Spleen (tissue), 13 donors: ENCODE measurements at places on chromosomes 7 and 10. TPM values are rescaled to one million over a fixed set of nuclear protein-coding genes. Genes with fewer than 3 reads are reported as not detected.

The SHOC2 gene
- total RNA-seq = 77.5 TPM

The MRLN gene
- total RNA-seq = not detected

The UCMA gene
- total RNA-seq = not detected

The ENTPD1 gene
- total RNA-seq = 64.1 TPM

The PTPRN2 gene
- total RNA-seq = 22.8 TPM

The TPST1 gene
- total RNA-seq = 34.6 TPM

The CCAR1 gene
- 57.5 TPM for total RNA-seq

The NXPH1 gene
- total RNA-seq = not detected

The WEE2 gene
- total RNA-seq = not detected

The SPDYE1 gene
- not detected for total RNA-seq

The ASZ1 gene
- total RNA-seq = not detected

The CALML3 gene
- not detected for total RNA-seq

The C7orf33 gene
- not detected for total RNA-seq

The ZPBP gene
- total RNA-seq = not detected

The LRRN3 gene
- not detected for total RNA-seq

The IL2RA gene
- total RNA-seq = 22.8 TPM

The DPP6 gene
- total RNA-seq = 1.4 TPM

The TEX47 gene
- total RNA-seq = not detected

The CALHM1 gene
- 0.52 TPM for total RNA-seq

The RNF148 gene
- total RNA-seq = 2.2 TPM

The AKR1C8 gene
- total RNA-seq = 0.23 TPM

The PIK3CG gene
- 54.8 TPM for total RNA-seq

The TRIM50 gene
- total RNA-seq = 1.8 TPM

The FAM25C gene
- total RNA-seq = not detected

The GPER1 gene
- total RNA-seq = 3.0 TPM

The CCDC3 gene
- 24.7 TPM for total RNA-seq

The P4HA1 gene
- total RNA-seq = 27.9 TPM

The ZNF248 gene
- total RNA-seq = 14.6 TPM

The EN2 gene
- total RNA-seq = not detected

The CUBN gene
- 6.0 TPM for total RNA-seq

The RADIL gene
- total RNA-seq = 1.7 TPM

The SPRN gene
- not detected for total RNA-seq

The NEUROD6 gene
- total RNA-seq = not detected

The SEC61A2 gene
- total RNA-seq = 14.6 TPM

The RNF32 gene
- 1.7 TPM for total RNA-seq

The CNPY1 gene
- not detected for total RNA-seq

The SPACDR gene
- 1.5 TPM for total RNA-seq

The PON3 gene
- not detected for total RNA-seq

The PRLHR gene
- not detected for total RNA-seq

The CC2D2B gene
- total RNA-seq = 7.1 TPM

The ADRA2A gene
- total RNA-seq = 8.6 TPM

The FKBP6 gene
- not detected for total RNA-seq

The EPO gene
- not detected for total RNA-seq

The SLC26A5 gene
- total RNA-seq = 0.88 TPM

The MRM2 gene
- total RNA-seq = 19.0 TPM

The PTF1A gene
- not detected for total RNA-seq

The AKR1C1 gene
- 1.3 TPM for total RNA-seq

The PHF14 gene
- total RNA-seq = 41.3 TPM

The MYL10 gene
- not detected for total RNA-seq

The FAM237B gene
- not detected for total RNA-seq

The PCLO gene
- 2.0 TPM for total RNA-seq

The CYP2C19 gene
- total RNA-seq = not detected

The AQP1 gene
- total RNA-seq = 17.1 TPM
